HS-5 (cell line): ENCODE measurements at places on chromosomes 3 and 15.
A peak's percentile ranks its signal among the peaks of the same experiment; 100 is the strongest.

- no peak for DNase-seq
These were observed 32.8 kb upstream of the SFMBT1 start for GRCh38 chr3:53078656-53079055.

DNA sequence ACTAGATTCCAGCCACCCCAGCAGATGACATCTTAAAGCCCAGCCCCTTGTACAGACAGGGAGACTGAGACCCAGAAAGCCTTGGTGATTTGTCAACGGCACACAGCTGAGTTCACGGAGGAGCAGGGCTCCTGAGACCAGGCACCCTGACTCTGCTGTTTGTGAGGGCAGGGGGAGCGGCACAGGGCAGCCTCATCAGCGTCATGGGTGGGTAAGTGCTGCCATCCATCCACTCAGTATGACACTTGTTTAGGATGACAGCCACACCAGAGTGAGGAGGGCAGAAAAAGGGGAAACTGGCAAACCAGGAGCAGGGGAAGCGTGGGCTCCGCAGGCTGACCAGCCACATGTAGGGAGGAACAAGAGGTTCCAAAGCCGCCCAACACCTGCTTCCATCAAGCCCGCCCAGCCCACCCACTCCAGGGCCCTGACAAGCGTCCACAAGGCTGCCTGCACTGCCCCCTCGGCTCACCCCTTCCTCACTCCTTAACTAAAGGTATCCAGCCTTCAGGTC, 19.9 kb downstream of the RBPMS2 start:
- no peak for DNase-seq

DNA sequence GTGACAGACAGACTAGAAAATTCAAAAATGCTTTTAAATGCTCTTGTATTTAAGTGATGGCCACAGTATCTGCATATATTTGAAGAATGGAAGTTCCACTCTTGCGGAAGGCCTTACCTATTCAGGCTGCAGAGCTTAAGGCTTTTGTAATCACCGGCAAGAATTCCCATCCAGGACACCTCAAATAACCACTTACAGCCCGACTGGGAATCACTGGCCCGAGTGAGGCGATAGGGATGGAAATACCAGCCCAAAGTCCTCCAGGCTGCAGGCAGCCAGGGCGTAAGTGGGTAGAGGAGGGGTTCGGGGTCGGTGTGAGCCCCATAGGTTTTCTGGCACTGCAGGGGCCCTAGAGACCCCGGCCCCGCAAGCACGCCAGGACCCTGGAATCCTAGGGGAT, 9.5 kb downstream of the CMTM7 start:
- no peak for DNase-seq

GRCh38 chr3:41328926-41329325, 129.6 kb downstream of the CTNNB1 start:
- DNase-seq = peak; percentile 23

DNA sequence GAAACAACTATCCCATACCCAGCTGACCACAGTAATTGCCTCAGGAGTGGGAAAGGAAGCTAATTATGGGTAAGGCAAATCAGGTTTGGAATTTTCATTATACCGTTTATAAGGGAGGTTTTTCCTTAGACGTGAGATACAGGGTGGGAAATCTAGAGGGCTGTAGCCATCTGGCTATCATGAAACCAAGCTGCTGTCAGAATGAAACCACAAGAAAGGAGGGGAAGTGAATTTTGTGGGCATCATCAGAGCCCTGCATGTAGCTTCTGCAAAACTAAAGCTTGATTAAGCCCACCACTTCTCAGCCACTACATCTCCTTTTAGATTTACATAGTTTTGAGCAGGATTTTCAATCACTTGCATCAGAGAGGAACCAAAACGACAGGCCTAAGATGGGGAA, 893.5 kb downstream of the TUSC7 start:
- DNase-seq = no peak

DNA sequence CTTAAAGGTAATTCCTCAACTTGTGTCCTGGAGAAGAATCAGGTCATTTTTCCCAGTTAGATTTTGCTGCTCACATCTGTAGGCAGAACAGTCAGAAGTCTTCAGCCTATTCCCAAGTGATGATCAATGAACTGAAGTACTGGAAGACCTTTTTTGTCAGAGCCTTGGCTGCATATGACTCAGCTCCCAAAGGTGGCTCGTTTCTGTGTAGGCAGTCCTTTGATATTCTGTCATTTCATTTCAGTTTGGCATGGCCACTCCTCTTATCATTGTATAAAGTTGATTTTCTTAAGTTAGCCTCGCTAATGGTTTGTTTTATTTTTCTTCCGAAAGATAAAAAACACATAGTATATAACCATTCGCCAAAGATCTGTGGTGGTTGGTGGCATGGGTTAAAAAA, 90.7 kb downstream of the KLHL25 start:
- no peak for DNase-seq

DNA sequence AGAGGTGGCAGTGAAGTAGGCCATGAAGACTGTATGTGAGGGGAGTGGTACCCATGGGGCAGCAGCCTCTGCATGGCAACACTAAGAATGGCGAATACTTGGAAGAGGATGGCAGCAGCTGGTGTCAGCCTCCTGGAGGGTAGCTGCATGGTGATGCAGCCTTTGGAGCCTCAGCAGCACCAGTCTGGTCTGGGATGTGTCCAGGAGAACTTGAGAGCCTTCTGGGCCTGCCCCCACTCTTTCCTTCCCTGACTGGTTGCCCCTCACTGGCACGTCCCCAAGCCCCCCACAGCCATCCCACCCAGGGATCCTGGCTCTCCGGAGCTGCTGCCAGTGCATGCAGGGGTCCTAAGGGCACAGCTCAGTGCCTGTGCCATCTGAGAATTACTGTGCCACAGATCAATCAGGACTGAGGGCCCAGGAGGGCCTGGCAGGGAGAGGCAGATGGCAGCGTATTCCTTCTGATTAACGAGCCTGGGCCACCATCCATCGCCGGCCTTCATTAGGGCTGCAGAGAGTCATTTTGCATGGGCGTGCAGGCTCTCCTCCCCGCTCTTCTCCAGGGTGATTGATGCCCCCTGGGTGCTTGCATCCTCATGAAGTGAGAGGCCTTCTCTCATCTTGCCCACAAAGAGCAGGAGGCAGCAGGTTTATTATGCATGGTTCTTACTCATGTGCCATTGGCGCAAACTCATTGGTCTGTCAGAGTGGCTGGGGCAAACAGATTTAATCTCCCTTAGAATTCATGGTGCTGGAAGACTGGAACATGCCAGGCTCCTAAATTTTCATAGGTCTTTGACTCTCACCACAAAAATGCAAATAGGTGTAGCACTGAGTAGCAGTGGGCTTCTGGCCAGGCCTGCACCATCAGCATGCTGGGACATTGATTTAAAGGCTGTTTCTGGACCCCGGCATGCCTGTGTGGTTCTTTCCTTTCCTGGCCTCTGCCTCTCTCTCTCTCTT, 116.8 kb downstream of the EPHB1 start:
- DNase-seq = no peak
